ENCODE measurements at places on chromosomes 6 and 20. TPM values are rescaled to one million over a fixed set of nuclear protein-coding genes. Genes with fewer than 3 reads are reported as not detected.

- no peak overlapping the region for H3K4me3 ChIP-seq
- no peak overlapping the region for H3K27ac ChIP-seq
- H3K4me1 ChIP-seq: no peaks in the 10 kb centered on the region
- no peaks in the 10 kb centered on the region for H3K27me3 ChIP-seq
These were observed 176.5 kb upstream of the GJE1 start for GRCh38 chr6:141956046-141956761.

DNA sequence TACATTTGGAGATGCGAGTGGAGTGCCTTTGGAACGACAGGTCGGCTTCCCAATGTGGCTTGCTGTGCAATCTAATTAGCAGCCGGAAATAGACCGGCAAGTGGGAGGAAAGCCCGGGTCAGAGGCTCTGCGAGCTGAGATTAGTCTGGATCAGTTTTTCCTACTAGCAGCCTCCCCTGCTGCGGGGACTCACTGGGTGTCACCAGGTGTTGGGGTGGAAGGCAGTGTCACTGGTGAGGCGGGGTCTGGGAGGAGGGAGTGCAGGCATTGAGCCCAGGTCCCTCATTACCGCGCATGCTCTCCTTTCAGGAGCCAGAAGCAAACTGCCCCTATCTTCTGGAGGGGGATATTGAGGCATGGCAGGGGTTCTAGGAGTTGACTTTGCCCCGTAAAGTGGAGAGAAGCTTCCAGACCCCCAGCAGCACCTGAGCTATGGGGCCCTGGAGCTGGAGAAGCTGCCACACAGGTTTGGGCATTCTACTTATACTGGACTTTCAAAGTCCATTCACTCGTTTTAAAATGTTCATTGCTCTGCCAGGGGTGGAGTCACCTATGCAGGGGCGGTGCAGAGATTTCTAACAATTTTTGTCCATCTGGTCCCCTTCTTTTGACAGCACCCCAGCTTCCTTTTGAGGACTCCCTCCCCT lies 11.0 kb downstream of the SULF2 start:
- H3K4me3 ChIP-seq: no peak overlapping the region
- no peak for DNase-seq
- no peaks in the 10 kb centered on the region for H3K4me1 ChIP-seq
- H3K27me3 ChIP-seq: peaks cover 12% of the 10 kb centered on the region

The SIRPD gene
- total RNA-seq: 0.15 TPM

The TSPYL4 gene
- 16.9 TPM for total RNA-seq

The HRH3 gene
- total RNA-seq: not detected

All from activated CD4-positive, alpha-beta memory T cell treated with anti-CD3 and anti-CD28 coated beads, Interleukin-2, amount 10 ng/mL, durations not matched to agents 7 days and 5 days (primary cell).